ENCODE measurements at places on chromosomes 5 and 9.

- DNase-seq = no peak
Observed at GRCh38 chr5:66529182-66529581, 67.0 kb upstream of the MAST4 start.

DNA sequence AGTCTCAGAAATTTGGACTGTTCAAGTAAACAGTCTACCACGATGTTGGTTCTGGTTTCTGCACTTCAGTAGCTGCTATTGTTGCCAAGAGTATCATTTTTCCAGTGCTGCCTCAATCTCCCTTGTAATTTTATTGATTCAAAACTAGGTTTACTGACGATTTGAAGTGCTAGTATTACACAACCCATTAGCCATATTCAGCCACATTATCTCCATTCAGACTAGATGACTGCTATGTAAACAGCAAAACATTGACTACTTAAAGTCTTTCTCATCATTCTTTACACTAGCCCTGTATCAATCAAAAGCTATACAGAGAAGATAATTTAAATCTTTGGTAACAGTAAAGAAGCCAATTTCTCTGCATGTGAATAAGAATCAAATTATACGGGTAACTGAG lies 102.0 kb upstream of the TSLP start:
- no peak for DNase-seq

GRCh38 chr5:178730940-178731265 lies 444 bp upstream of the ZNF354A start:
- DNase-seq = no peak

GRCh38 chr9:20419533-20419932 lies 202.8 kb downstream of the MLLT3 start:
- DNase-seq = peak; percentile 44

DNA sequence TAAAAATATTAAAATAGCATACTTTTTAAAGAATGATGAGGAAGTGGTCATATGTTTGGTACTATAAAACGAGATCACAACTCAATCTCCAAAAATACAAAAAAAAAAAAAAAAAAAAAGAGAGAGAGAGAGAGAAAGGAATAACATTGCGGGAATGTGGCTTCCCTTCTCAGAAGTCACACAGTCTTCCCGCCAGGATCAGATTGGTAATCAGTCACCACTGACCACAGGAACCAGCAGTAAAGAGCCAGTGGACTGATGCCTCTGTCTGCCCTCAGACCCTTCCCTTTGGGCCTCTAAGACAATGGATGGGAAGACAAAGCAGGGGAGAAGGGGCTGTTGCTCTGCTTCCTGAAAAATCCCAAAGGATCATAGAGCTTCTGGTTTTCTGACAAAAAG lies 104.9 kb downstream of the KLHL3 start:
- no peak for DNase-seq

DNA sequence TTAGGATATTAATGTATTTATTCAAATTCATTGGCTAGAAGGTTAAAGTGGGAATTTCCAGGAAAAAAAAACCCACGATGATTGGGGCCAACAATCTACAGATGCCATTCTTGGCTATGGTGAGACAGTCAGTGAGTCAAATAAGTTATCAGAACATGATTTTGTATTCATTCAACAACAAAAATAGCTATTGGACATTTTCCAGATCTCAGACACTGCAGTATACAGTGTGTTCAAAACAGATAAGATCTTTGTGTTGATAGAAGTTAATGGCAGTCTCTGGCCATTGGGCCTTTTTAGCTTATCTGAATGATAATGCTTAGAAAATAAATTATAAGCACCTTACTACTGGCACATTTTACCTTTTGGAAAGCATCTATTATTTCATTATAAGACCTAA lies 547.7 kb downstream of the MAT2B start:
- DNase-seq = no peak

DNA sequence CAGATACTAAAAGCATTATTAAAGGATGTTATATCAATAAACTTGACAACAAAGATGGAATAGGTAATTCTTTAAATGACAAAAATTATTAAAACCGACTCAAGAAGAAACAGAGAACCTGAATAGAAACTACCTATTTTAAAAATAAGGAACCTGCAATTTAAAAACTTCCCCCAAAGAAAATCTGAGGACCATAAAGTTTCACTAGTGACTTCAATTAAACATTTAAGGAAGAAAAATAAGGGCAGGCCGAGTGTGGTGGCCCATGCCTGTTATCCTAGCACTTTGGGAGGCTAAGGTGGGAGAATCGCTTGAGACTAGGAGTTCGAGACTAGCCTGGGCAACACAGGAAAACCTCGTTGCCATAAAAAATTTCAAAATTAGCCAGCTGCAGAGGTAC lies 99.6 kb downstream of the FANCC start:
- DNase-seq = no peak

- DNase-seq = no peak
Observed at GRCh38 chr9:91858213-91859030, 91.6 kb downstream of the ROR2 start.

DNA sequence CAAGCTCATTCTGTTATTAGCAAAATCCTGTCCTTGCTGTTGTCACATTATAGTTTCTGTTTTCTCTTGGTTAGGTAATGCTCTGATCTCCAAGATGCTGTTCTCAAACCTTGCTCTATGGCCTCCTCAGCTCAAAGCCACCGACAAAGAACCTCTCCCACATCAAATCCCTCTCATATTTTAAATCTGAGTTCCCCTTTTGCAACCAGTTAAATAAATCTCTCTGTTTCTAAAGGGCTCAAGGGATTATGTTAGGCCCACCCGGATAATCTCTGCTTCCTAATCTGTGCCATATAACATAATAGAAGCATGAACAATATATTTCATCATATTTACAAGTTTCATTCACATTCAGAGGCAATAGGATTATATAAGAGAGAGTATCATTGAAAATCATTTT lies 286.0 kb downstream of the CYLC2 start:
- DNase-seq = no peak

All from NCI-H446 (cell line).